ENCODE measurements at places on chromosomes 1 and 21.

GRCh38 chr1:118934706-118935105 is 53.4 kb downstream of the TBX15 start:
- no peak for DNase-seq

- no peak for DNase-seq
Measured at GRCh38 chr1:214514032-214514818, 37.2 kb downstream of the PTPN14 start.

DNA sequence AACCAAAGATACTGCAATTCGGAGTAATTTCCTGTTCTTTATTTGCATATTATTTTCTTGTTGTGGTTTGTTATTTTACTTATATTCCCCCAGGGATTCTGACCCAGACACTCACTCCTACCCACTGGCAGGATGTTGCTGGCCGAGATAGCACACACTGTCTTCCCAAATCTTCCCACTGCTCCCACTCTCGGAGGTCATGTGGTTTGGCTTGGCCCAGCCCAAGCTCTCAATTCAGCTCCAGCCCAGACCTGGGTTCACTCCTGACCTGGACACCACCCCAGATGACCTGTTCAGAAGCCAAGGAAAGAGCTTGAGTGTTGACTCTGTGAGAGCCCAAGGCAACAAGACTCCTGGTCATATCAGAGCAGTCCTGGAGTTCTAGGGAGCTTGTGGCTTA is 1.2 kb upstream of the FAM43B start:
- DNase-seq: no peak

- DNase-seq: no peak
Measured at GRCh38 chr1:244449936-244450508, 1.7 kb downstream of the ADSS2 start.

- DNase-seq: no peak
Measured at GRCh38 chr1:153577624-153578051, 12.0 kb upstream of the S100A2 start.

DNA sequence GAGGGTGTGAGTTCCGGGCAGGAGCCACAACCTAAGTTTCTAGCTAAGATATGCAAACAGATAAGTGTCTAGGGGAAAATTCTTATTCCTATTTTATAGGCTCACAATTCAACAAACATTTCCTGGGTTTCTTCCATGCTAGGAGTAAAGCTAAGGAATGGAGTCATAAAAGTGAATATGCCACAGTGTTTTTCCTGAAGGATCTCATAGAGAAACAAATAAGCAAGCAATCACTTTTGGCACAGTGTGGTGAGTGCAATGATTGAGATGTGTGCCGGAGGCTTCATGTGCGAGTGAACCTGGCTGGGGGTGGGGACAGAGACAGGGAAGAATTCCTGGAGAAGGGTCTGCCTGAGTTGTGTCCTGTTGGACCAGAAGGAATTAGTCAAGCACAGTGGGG is 147.4 kb downstream of the TENT5C start:
- no peak for DNase-seq

GRCh38 chr1:13878451-13878850 is 178.5 kb downstream of the PRDM2 start:
- DNase-seq: no peak

DNA sequence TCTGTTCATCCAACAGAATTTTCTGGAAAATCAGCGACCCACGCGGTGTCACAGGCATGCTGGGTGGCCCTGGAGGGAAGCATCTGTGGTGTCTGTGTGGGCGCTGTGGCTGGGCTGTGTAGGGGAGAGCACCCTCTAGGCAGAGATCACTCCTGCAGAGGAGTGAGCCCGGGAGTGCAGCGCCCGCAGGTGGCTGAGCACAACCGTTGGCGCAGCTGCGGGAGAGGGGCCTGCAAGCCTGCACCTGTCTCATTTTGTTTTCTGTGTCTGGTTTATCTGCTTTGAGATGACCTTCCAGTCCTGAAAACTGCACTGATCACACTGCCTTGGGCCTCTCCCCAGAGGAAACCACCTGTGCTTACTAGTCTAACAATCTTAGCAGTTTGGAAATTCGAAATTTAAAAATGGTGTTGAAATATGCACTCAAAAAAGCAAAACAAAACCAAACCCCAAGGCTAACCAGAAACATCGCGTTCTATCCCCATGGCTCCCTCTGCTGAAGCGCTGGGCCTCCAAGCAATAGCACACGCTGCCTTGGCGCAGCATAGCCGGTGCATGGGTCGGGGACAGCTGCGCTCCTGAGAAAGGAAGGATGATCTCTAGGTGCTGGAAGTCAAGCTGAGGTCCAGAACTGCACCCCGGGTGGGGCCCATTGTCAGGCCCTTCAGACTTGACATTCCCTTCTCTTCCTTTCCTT is 4.8 kb downstream of the FAM3B start:
- DNase-seq: no peak

DNA sequence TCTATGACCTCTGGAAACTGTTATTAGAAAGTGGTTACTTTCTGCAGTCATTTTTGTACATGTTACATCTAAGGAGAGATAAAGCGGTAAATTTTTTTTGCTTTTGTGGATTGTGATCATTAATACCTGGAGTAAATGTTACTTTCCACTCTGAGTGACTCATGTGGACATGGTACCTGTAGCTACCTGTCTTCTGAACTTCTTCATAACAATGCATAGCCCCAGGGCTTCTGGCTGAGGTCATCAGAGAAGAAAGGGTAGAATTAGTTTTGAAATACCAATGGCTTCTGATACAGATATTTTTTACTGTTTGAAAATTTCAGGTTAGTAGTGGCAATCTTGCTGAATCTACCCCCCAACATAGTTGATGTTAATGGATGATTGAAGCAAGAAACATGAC is 489.3 kb downstream of the RWDD3 start:
- DNase-seq: no peak

GRCh38 chr1:88609051-88609450 is 75.0 kb upstream of the PKN2 start:
- DNase-seq: no peak

DNA sequence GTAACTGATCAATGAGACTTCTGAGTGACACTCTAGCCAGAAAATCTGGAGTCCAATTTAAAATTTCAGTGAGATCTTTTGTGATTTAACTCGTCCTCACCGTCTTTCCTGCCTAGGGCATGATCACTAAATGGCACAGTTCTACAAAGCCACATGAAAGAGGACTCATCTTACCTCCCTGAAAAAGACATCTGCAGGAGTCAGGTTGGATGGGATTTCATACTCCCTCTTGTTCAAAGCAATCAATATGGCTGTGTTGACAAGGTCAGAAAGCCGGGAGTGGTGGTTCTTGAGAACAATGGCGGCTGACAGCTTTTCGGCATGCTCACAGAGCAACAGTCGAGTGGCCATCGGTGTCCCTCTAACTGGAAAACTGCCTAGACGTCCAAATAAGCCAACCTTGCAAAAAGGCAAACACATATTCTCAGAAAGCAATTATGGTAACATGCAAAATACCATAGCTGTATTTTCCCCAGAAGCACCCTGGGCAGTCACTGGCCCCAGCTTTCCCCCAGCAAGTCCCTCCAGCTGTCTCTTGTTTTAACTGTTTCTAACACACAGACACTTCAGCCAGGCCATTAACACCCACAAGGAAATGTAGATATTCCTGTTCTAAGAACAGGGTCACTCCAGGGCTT is 36.6 kb upstream of the ACTA1 start:
- DNase-seq: no peak

DNA sequence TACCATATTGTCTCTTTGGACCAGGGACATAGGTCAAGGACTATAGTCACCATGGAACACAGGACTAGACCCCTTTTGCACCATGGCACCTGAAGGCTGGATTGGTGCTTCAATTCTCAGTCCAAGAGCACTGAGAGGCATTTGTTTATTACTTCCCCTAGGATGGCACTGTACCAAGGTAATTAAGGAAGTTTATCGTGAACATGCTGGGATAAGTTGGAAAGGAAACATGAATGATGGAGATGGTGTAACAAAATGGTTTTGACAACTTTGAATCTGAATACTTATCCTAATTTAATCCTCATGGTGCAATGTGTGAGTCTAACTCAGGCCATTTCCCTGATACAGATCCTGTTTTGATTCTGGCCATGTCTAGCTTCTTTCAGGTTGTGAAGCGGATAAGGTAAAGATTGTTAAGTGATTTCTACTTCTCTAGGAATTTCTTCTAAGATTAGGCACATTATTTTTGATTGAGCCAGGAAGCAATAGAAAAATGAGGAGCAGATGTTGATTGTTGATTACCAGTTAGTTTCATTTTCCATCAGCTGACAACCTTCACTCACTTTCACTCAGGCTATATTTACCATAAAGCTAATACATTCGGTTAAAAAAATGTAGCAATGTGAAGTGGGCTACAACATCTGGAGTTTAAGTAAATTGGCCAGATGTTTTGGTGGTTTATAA is 37.3 kb upstream of the SIPA1L2 start:
- no peak for DNase-seq

DNA sequence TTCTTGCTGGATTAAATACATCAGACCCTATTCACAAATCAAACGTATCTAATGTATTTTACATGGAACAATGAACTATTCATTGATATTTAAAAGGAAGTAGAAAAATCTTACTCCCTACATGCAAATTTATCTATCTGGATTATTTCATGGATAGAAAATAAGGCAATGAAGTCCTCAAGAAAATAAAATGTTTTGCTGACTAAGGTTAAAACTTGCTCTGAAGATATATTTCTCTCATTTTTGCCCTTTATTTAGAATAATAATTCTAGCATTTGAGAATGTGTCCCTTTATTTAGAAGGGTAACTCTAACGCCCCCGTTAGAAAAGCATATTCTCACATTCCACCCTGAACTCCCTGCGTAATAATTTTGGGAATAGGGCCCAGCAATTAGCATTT is 627.0 kb upstream of the ZP4 start:
- DNase-seq: no peak

DNA sequence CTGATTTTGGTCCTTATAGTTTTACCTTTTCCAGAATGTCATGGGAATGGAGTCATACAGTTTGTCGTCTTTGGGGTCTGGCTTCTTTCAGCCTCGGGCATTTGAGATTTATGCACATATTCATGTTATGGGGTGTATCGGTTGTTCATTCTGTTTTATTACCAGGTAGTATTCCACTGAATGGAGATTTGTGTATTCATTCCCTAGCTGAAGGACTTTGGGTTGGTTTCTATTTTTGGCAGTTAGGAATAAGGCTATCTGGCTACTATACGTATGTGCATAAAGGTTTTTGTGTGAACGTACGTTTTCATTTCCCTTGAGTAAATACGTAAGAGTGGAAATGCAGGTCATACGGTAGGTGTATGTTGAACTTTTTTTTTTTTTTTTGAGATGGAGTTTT is 65.1 kb downstream of the ACTL8 start:
- DNase-seq: no peak

DNA sequence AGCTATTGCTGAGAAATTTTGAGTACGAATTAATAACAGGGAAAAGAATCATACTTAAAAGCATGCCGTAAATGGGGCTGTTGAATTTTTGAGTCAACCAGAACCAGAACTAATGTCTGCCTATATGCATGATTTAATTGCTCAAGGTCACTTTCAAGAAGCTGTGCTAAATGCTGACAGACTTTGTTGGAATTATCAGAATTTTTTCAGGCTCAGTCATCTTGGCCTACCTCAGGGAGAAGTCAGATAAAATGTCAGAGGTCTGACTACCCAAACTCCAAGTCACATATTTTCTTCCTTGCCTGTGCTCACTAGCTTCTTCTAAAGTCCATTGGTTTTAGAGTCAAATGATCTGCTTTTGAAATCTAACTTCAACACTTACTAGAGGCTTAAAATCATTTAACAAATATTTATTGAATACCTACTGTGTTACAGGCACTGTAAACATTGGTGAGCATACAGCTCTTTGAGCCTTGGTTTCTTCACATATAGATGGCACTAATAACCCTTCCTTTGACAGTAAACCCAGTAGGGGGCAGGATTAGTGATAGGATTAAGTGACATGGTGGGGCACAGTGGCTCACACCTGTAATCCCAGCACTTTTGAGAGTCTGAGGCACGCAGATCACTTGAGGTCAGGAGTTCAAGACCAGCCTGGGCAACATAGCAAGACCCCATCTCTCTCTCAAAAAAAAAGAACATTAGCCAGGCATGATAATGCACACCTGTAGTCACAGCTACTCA is 121.2 kb upstream of the SLC44A3 start:
- no peak for DNase-seq

DNA sequence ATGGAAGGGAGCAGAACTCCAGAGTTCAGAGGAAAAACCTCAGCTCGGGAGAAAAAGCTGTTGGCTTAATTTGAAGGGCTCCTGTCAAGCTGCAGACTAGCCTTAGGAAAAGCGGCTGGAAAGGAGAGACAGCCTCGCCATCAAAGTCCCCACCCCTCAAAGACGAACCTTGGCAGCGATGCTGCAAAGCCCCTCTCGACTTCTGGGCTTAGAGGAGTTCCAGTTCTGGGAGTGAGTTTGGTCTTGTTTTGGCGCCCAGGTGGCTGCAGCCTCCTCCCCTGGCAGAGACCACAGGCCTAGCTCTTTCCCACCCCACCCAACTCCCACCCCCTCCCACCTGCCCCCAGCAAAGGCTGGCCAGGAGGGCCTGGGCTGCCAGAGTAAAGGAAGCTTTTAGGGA is 9.1 kb upstream of the TBX15 start:
- no peak for DNase-seq

GRCh38 chr1:161180639-161181038 is 3.3 kb upstream of the B4GALT3 start:
- DNase-seq: no peak

DNA sequence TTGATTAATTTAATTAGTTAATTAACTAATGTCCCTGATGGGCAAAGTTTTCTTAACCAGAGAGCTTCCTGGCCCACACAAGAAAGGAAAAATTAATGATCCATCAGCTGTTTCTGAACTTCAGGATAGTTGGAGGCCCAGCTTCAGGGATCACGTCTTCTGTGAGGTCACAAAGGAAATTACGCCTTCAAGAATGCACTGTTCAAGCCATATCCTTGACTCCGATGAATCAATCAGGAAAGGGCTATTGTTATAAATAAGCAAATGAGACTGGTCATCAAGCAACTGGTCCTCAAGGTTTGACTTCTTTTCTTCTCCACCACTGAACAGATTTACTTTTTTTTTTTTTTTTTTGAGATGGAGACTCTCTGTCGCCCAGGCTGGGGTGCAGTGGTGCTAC is 40.6 kb downstream of the TCP10L start:
- no peak for DNase-seq

- no peak for DNase-seq
Measured at GRCh38 chr1:78760858-78761257, 111.2 kb downstream of the IFI44 start.

- no peak for DNase-seq
Measured at GRCh38 chr1:77044133-77044849, 174.9 kb downstream of the PIGK start.
